ENCODE measurements at places on chromosomes 12 and 14. TPM values are rescaled to one million over a fixed set of nuclear protein-coding genes. Genes with fewer than 3 reads are reported as not detected.

DPY19L2 gene
- 47.2 TPM for total RNA-seq

CBLN3 gene
- 2.6 TPM for total RNA-seq

FGF6 gene
- 1.3 TPM for total RNA-seq

LALBA gene
- total RNA-seq = not detected

TAS2R31 gene
- 18.9 TPM for total RNA-seq

PTCSC3 gene
- not detected for total RNA-seq

IFI27 gene
- 20.4 TPM for total RNA-seq

MED13L gene
- total RNA-seq = 152 TPM

All from metanephros (tissue), 2 donors.